ENCODE measurements at places on chromosomes 4 and X. TPM values are rescaled to one million over a fixed set of nuclear protein-coding genes. Genes with fewer than 3 reads are reported as not detected.

GRCh38 chr4:101348367-101348827 lies 1.1 kb upstream of the PPP3CA start:
- DNase-seq, result peak; percentile 25

EVC gene
- total RNA-seq, result 10.0 TPM

- DNase-seq, result no peak
Measured at GRCh38 chr4:9592010-9592409, 147.8 kb downstream of the DEFB131A start.

GRCh38 chr4:16224264-16225166 lies 1.8 kb downstream of the TAPT1 start:
- no peak for DNase-seq

DNA sequence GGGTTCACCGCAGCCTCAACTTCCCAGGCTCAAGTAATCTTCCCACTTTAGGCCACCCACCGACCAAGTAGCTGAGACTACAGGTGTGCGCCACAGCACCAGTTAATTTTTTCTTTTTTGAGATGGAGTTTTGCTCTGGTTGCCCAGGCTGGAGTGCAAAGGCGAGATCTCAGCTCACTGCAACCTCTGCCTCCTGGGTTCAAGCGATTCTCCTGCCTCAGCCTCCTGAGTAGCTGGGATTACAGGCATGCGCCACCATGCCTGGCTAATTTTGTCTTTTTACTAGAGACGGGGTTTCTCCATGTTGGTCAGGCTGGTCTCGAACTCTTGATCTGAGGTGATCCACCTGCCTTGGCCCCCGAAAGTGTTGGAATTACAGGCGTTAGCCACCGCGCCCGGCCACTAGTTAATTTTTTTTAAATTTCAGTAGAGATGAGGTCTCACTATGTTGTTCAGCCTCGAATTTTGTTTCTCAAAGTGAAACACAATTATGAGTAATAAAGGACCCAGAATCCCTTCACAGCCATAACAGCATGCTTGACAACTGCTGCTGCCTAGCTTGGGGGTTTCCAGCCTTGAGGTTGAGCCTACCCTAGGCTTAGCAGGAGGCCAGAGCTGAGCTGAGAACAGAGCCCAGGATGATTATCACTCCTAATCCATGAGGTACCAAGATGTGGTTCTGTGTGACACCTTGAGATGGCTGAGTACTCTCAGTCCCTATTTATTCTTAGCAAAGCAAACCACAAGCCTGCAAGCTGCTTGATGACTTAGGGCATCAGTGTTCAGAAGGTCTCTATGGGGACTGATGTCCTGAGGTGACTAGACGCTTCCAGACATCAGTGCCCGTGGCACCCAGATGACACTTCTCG lies 41.6 kb upstream of the NKRF start:
- DNase-seq, result no peak

UBE2K gene
- total RNA-seq, result 52.2 TPM

DNA sequence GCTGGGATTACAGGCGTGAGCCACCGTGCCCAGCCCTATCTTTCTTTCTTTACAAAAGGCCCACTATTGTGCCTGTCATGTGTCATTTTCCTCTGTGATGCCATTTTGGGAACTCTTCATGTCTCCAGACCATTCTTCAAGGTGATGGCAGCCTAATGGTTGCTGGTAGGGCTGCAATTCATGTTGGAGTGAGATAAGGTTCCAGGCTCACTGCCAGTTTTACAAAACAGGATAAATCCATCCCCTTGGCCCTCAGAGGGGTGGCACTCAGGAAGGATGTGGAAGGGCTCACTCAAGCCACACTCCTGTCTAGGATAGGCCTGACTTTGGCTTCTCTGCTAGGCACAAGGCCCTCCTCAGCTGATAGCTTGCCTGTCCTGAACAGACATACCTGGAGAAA lies 3.8 kb downstream of the TCEAL9 start:
- DNase-seq, result no peak

HTN3 gene
- total RNA-seq, result not detected

RNF175 gene
- 5.9 TPM for total RNA-seq

Data from left cardiac atrium (tissue), 4 donors.